ENCODE measurements at places on chromosomes 11 and 22. TPM values are rescaled to one million over a fixed set of nuclear protein-coding genes. Genes with fewer than 3 reads are reported as not detected.

The MMP11 gene
- total RNA-seq = 2.0 TPM

The DCUN1D5 gene
- 55.6 TPM for total RNA-seq

The PATE4 gene
- total RNA-seq = not detected

The MS4A15 gene
- not detected for total RNA-seq

The MRPL11 gene
- 60.7 TPM for total RNA-seq

The SLCO2B1 gene
- total RNA-seq = not detected

The CERK gene
- total RNA-seq = 48.5 TPM

The WBP2NL gene
- not detected for total RNA-seq

The FIBIN gene
- 89.7 TPM for total RNA-seq

The SPECC1L gene
- total RNA-seq = 49.1 TPM

The HBG2 gene
- not detected for total RNA-seq

The TSGA10IP gene
- total RNA-seq = not detected

The TRAPPC4 gene
- 85.2 TPM for total RNA-seq
